ENCODE measurements at places on chromosomes 5 and 9.

DNA sequence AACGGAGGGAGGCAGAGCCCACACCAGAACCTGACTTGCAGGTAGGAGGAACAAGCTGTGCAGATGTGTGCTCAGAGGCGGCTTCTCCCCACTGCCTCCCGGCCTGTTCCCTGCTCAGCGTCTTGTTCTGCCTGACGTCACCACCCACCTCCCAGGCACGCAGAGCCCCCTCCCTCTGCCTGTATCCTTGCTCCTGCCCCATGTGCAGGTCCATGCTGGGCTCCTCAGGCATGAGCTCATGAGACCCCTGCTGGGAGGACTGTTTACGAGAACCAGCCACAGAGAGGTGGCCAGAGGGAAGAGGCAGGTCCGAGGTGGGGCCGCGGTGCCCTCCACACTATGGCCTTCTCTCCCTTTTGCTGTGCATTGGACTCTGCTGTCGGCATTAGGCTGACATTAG, 45.5 kb downstream of the SLC6A3 start:
- no peak overlapping the region for H3K27ac ChIP-seq
- no peaks in the 10 kb centered on the region for H3K4me1 ChIP-seq
- no peak overlapping the region for H3K4me3 ChIP-seq
- H3K36me3 ChIP-seq: no peaks in the 10 kb centered on the region
- no peak for DNase-seq

DNA sequence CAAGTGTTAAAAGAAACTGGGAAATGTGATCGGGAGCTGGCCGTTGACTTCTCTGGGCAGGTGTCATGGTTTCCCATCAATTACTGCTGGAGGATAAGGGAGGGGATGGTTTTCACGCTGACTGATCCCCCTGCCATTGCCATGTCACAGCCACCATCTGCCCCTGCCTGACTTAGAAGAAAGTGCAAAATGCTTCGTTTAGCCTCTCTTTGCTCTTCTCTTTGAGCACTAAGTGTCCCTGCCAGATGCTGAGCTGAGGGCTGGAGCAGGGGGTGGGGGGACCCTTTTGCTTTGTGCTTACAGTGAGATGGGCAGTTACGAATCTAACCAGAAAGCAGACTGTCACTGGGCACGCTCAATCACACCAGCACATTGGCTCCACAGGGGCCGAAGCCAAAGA, 138.4 kb upstream of the ALDH1B1 start:
- H3K36me3 ChIP-seq: no peaks in the 10 kb centered on the region
- no peaks in the 10 kb centered on the region for H3K27me3 ChIP-seq
- no peak overlapping the region for H3K4me3 ChIP-seq
- no peak overlapping the region for H3K27ac ChIP-seq

DNA sequence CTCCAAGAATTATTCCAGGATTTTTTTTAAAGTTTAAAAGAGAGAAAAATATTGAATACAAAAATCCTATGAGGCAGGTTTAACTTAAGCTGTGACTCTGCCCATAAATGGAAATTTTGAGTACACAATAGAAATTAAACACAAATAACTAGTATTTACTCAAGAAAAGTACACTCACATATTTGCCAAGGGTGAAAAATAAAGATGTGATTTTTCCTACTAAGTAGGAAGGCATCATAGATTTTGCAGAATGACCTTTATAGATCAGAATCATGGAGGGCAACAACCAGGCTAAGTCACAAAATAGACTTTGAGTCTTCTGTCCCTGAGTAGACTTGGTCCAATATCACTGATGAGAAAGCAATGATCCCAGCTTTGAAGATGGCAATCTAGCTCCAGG, 102.7 kb upstream of the SLC12A2 start:
- no peaks in the 10 kb centered on the region for H3K27me3 ChIP-seq
- H3K36me3 ChIP-seq: no peaks in the 10 kb centered on the region
- H3K4me3 ChIP-seq: no peak overlapping the region
- H3K27ac ChIP-seq: no peak overlapping the region

DNA sequence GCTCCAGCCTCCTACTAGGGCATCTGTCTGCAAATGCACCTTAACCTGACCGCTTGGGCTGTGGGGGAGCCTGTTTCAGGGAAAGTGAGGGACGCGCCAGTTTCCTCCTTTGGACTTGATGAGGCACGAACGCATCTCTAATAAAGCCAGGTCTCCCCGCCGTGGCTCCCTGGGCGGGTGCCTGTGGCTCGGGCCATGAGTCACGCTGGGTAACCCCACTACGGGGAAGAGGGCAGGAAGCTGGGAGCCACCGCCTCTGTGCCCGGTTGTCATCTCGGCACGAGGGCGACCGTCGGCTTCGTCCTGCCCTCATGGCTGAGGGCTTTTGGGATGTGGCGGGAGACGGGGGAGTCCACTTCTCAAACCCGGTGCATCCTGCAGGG, 12.1 kb downstream of the NOTCH1 start:
- DNase-seq: no peak
- no peaks in the 10 kb centered on the region for H3K4me1 ChIP-seq
- H3K36me3 ChIP-seq: no peaks in the 10 kb centered on the region

GRCh38 chr9:77643871-77644270, 4.3 kb downstream of the GNA14 start:
- H3K36me3 ChIP-seq: no peaks in the 10 kb centered on the region
- no peaks in the 10 kb centered on the region for H3K27me3 ChIP-seq
- no peak for DNase-seq
- no peaks in the 10 kb centered on the region for H3K4me1 ChIP-seq

GRCh38 chr9:2725898-2726649, 8.8 kb downstream of the KCNV2 start:
- H3K27me3 ChIP-seq: no peaks in the 10 kb centered on the region
- no peaks in the 10 kb centered on the region for H3K36me3 ChIP-seq
- no peak for DNase-seq
- peak overlapping the region; percentile 40 for H3K27ac ChIP-seq
- H3K4me1 ChIP-seq: peaks cover 3% of the 10 kb centered on the region

- H3K36me3 ChIP-seq: no peaks in the 10 kb centered on the region
- no peak overlapping the region for H3K27ac ChIP-seq
- H3K4me1 ChIP-seq: no peaks in the 10 kb centered on the region
- no peaks in the 10 kb centered on the region for H3K27me3 ChIP-seq
These were observed 217.9 kb upstream of the KLF4 start for GRCh38 chr9:107707428-107707837.

- H3K27ac ChIP-seq: no peak overlapping the region
- no peak for DNase-seq
- H3K4me3 ChIP-seq: no peak overlapping the region
- H3K36me3 ChIP-seq: no peaks in the 10 kb centered on the region
These were observed 8.4 kb upstream of the IRX2 start for GRCh38 chr5:2759696-2760461.

DNA sequence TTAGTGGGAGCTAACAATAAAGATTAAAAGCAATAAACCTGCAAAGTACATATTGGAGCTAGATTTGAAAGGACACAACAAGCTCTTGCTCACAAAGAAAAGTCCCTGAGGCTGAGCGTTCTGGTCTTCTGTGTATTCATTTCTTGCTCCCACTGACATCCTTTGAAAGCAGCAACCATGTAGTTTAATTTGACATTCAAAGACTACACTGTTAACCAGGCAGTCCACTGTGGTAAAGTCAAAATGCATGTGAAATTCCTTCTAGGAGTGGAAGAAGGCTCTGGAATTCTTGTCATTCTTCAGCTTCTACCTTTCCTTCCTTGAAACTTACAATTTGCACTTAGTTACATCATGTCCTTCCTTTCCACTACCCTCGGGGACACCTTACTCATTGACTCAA, 480.7 kb downstream of the CSNK1G3 start:
- no peaks in the 10 kb centered on the region for H3K4me1 ChIP-seq
- H3K36me3 ChIP-seq: no peaks in the 10 kb centered on the region
- no peak overlapping the region for H3K27ac ChIP-seq
- H3K4me3 ChIP-seq: no peak overlapping the region

GRCh38 chr9:100938507-100938906, 90.0 kb upstream of the PLPPR1 start:
- no peaks in the 10 kb centered on the region for H3K36me3 ChIP-seq
- no peak for DNase-seq
- no peaks in the 10 kb centered on the region for H3K27me3 ChIP-seq

GRCh38 chr5:87195104-87195591, 72.5 kb upstream of the RASA1 start:
- H3K4me1 ChIP-seq: no peaks in the 10 kb centered on the region
- no peak overlapping the region for H3K4me3 ChIP-seq
- no peaks in the 10 kb centered on the region for H3K27me3 ChIP-seq
- H3K27ac ChIP-seq: peak overlapping the region; percentile 91
- no peak for DNase-seq
- no peaks in the 10 kb centered on the region for H3K36me3 ChIP-seq

GRCh38 chr9:87518702-87519335, 21.2 kb downstream of the DAPK1 start:
- H3K27ac ChIP-seq: no peak overlapping the region
- no peak for DNase-seq
- no peak overlapping the region for H3K4me3 ChIP-seq
- H3K27me3 ChIP-seq: no peaks in the 10 kb centered on the region

DNA sequence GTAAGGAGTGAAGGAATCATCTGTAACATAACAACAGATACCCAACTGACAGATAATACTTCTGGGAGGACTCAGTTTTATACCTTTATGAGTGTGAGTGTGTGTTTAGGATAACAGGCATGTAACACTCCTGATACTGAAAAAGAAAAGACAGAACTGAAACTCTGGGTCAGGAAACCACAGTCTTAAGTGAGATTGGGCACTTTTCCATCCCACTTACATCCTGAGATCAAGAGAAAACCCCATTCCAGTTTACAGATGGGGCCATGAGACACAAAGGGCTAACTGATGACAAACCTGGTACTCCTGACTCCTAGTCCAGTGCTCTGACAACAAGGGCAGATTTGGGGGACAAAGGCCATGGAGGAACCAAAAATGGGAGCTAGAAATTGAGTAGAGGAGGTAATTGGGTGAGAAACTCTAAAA, 18.0 kb downstream of the IL5 start:
- DNase-seq: no peak
- H3K36me3 ChIP-seq: no peaks in the 10 kb centered on the region
- H3K4me3 ChIP-seq: no peak overlapping the region

DNA sequence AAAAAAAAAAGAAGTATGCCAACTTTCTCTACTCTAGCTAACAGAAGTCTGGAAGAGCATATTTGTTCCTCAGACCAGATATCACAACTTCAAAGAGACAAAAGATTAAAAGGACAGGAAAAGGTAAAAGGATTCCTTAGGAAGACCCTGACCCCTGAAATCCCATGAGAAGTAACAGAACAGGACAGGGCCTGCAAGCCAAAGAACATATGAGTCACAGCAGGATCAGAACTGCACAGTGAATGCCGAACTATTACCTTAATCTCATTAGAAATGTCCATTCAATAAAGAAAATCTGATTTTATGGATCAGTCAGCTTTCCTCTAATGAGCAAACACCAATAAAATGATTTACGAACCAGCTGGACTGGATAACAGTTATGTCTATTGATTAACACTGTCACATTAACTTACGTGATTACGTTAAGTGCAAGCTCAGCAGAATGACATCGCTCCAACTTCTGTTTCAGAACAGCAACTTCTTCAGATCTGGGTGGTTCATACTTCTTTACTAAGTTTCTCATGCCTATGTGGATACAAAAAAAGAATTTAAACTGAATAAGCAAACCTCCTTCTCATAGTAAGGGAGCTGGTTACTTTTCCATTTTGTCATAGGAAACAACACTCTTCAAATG, 13.6 kb downstream of the CCNH start:
- DNase-seq: no peak
- H3K4me1 ChIP-seq: no peaks in the 10 kb centered on the region
- no peaks in the 10 kb centered on the region for H3K27me3 ChIP-seq
- no peak overlapping the region for H3K4me3 ChIP-seq
- no peak overlapping the region for H3K27ac ChIP-seq
- H3K36me3 ChIP-seq: peaks cover 8% of the 10 kb centered on the region

DNA sequence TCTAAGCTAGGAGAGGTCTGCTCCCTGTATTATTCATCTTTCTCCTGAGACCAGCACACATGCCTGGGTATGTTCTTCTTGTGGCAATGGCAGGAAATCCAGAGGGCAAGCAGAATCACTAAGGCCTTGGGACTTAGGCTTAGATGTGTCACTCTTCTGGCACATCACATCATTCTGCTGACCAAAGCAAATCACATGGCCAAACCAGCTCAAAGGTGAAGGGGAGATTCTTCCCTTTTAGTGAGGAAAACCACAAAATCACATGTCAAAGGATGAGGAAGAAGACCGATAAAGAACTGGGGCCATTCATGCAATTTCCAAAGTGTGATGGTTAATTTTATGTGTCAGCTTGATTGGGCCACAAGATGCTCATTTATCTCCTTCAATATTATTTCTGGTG, 5.7 kb upstream of the AGGF1 start:
- H3K27me3 ChIP-seq: no peaks in the 10 kb centered on the region
- no peaks in the 10 kb centered on the region for H3K4me1 ChIP-seq
- no peaks in the 10 kb centered on the region for H3K36me3 ChIP-seq

GRCh38 chr5:172051643-172052339, 45.4 kb upstream of the FBXW11 start:
- no peaks in the 10 kb centered on the region for H3K27me3 ChIP-seq
- DNase-seq: no peak
- H3K27ac ChIP-seq: peak overlapping the region; percentile 8
- no peaks in the 10 kb centered on the region for H3K36me3 ChIP-seq

GRCh38 chr5:178117923-178118701, 4.8 kb downstream of the N4BP3 start:
- no peaks in the 10 kb centered on the region for H3K4me1 ChIP-seq
- no peaks in the 10 kb centered on the region for H3K27me3 ChIP-seq
- no peaks in the 10 kb centered on the region for H3K36me3 ChIP-seq
- H3K27ac ChIP-seq: no peak overlapping the region

DNA sequence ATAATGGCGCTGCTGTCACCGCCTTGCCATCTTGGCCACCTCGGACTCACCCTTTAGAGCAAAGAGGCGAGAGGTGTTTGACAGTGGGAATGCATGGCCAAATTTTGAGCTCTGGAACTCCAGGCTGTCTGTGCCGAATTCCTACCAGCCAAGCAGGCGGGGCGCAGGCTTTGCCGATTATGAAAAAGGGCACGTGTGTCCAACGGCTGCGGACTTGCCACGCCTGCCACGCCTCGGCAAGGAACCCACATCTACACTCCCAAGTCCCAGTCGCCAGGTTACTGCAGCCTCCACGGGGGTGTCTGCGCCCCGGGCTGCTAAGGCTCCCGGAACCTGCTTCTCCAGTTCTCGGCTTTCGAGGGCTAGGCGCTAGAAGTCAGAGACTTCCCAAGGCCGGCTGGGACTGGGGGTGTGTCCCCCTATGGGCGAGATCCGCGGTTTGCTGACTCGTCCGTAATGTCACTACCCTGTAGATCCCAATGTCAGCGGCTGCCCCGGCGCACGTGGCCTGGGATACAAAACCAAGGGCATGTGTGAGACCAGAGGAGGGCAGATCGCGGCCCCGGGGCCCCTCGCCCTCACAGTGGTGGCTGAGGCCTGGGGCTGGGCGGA, 2.8 kb downstream of the NPR3 start:
- peak; percentile 83 for DNase-seq
- H3K27ac ChIP-seq: peak overlapping the region; percentile 59
- no peaks in the 10 kb centered on the region for H3K27me3 ChIP-seq
- peak overlapping the region; percentile 62 for H3K4me3 ChIP-seq

- H3K27me3 ChIP-seq: no peaks in the 10 kb centered on the region
- no peaks in the 10 kb centered on the region for H3K36me3 ChIP-seq
These were observed 327.7 kb downstream of the PIK3R1 start for GRCh38 chr5:68543212-68543611.

- no peaks in the 10 kb centered on the region for H3K36me3 ChIP-seq
- H3K4me1 ChIP-seq: no peaks in the 10 kb centered on the region
- no peaks in the 10 kb centered on the region for H3K27me3 ChIP-seq
- H3K4me3 ChIP-seq: no peak overlapping the region
- H3K27ac ChIP-seq: no peak overlapping the region
- DNase-seq: no peak
These were observed 210.5 kb downstream of the PJA2 start for GRCh38 chr5:109199289-109199688.

All from aorta (tissue), 5 donors.